ENCODE measurements at places on chromosomes 4 and X. TPM values are rescaled to one million over a fixed set of nuclear protein-coding genes. Genes with fewer than 3 reads are reported as not detected.

Gene DCAF12L1
- total RNA-seq: not detected

Gene CD38
- 2.6 TPM for total RNA-seq

Gene BANK1
- 2.0 TPM for total RNA-seq

Gene HPGD
- total RNA-seq: 0.33 TPM

Gene UGT2B15
- 14.0 TPM for total RNA-seq

DNA sequence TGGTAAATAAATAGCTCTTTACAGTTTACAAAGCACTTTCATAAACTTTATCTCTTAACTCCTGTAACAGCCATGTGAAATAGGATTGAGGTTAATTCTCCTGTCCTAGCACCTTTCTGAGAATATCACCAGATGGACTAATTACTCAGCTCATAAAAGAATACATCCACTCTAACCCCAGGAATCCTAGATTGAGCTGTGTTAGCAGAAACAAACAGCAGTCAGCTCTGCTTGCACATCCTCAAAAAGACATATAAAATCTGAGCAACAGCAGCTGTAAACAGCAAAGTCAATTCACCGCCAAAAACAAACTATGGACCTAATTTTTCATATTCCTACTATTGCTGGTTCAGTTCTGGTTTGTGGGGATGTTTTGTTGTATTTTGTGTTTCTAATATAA is 182.8 kb downstream of the QDPR start:
- H3K4me3 ChIP-seq: no peak overlapping the region
- H3K27ac ChIP-seq: no peak overlapping the region
- H3K4me1 ChIP-seq: no peaks in the 10 kb centered on the region
- no peaks in the 10 kb centered on the region for H3K36me3 ChIP-seq
- DNase-seq: no peak

DNA sequence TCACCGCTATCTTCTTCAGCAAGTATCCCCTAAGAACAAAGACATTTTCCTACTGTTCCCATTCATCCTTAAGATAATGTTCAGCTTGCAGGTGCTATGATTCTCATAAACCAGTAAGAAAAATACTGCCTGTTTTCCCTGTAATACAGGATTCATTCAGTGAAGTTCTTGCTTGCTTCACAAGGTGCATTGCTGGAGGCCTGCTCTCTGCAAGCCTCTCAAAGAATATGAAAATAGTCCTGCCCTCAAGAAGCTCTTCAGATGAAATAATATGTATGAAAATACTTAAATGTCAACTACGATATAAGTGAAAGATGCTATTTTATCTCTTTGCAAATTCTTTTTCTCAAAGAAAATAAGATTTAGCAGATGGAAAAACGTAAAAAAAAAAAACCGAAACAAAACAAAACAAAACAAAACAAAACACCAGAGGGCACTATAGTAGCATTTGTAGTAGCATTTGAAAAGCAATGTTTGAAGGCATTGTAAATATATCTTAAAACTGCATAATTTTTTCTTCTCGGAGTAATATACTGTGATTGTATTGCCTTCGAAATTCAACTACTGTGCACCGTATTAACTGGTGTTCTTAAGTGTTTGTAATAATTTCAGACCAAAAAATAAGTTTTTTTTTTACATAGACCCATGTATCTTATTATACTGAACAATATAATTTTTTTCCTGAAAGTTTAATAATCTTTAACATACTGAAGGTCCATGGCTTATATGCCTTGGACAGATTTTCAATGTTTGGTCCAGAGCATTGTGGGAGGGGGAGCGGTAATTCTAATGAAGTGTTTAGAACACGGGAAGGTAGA is 26.0 kb downstream of the ADH4 start:
- no peaks in the 10 kb centered on the region for H3K36me3 ChIP-seq
- H3K4me3 ChIP-seq: no peak overlapping the region
- DNase-seq: no peak
- no peaks in the 10 kb centered on the region for H3K4me1 ChIP-seq
- H3K27ac ChIP-seq: no peak overlapping the region

DNA sequence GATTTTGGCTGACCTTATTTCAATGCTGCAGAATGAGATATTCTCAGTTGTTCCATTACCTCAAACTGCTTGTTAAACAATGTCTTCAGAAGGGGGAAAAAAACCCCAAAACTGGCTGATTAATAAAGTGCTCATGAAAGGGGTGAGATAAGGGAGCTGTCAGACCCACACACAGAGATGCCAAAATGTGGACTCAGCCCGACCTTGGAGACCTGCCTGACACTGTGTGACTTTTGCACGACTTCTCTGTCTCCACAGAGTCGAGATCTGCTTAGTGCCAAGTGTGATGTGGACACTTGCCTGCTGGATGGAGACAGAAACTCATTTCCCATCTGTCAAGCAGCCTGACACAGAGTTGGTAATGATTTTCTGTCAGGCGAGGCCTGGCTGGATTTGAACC is 31.5 kb downstream of the REELD1 start:
- H3K4me1 ChIP-seq: peaks cover 20% of the 10 kb centered on the region
- H3K4me3 ChIP-seq: no peak overlapping the region
- no peaks in the 10 kb centered on the region for H3K36me3 ChIP-seq
- H3K27me3 ChIP-seq: no peaks in the 10 kb centered on the region
- no peak for DNase-seq

All from body of pancreas (tissue), 4 donors.